ENCODE measurements at places on chromosomes 13 and 19.

DNA sequence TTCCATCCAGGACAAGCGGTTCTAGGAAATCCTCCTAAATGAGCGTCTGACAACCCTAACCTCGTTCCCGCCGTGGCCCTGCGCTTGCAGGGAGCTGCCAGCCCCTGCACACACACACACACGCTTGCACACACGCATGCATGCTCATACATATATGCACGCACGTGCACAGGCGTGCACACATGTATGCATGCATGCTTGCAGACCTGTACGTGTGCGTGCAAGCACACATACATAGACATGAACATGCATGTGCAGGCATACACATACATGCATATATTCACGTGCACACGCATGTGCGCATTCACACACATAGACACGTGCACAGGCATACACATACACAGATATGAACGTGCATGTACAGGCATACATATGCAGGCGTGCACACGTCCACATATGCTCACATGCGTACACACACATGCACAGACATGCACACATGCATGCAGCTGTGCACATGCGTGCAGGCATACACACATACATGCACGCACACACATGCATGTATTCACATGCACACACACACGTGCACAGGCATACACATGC lies 35.6 kb downstream of the SMIM24 start:
- no peak for DNase-seq

DNA sequence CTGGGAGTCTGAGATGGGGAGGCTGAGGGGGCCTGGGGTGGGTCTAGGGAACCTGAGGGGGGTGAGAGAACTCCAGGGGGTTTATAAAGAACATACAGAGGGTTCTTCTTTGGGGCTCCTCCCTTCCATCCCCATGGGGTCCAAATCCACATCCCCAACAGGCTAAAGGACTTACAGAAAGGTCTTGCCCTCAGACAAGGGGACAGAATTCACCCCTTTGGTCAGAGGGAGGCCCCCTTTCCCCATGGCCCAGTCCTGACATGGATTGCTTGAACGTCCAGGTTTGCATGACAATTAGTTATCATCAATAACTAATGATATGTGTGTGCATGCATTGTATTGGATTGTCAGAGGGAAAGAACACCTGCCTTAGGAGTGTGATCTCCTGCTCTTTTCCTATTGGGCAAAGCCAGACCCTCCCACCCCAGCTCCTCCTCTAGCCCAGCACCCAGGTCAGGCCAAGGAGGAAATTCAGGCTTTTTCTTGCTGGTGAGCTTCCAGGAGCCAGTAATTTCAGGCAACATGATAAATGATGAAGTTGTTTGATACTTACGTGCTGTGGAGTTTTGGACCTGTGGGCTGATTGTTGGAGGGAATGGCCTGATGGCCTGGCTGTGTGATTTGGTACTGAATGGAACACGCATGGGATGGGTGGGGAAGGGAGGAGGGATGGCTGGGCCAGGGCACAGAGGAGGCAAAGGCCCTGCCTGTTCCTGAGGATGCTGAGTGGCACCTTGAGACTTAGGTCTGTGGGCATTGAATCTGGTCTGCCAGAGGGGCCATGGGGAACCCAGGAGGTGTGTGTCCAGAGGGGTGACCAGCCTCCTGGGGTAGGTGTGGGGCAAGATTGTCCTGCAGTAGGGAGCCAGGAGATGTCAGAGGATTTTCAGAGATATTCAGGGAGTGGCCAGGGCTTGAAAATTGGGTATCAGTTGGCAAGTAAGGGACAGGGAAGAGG lies 1.1 kb downstream of the KLHL26 start:
- DNase-seq = no peak

DNA sequence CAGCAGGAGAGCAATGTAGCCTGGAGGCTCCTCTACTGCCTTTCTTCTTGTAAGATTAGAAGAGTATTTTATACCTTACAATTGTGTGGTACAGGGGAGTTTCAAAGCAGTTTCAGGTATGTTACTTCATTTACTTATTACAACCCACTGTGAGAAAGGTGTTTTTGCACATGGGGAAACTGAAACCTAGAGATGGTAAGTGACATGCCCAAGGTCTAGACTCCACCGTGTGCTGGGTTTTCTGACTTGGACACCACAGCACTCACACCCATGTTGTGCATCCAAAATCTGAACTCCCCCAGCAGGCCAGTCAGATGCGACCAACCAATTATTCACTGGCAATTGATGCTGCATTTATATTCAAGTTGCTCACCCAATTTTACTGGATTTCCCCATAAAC lies 22.8 kb downstream of the ERICH6B start:
- no peak for DNase-seq

DNA sequence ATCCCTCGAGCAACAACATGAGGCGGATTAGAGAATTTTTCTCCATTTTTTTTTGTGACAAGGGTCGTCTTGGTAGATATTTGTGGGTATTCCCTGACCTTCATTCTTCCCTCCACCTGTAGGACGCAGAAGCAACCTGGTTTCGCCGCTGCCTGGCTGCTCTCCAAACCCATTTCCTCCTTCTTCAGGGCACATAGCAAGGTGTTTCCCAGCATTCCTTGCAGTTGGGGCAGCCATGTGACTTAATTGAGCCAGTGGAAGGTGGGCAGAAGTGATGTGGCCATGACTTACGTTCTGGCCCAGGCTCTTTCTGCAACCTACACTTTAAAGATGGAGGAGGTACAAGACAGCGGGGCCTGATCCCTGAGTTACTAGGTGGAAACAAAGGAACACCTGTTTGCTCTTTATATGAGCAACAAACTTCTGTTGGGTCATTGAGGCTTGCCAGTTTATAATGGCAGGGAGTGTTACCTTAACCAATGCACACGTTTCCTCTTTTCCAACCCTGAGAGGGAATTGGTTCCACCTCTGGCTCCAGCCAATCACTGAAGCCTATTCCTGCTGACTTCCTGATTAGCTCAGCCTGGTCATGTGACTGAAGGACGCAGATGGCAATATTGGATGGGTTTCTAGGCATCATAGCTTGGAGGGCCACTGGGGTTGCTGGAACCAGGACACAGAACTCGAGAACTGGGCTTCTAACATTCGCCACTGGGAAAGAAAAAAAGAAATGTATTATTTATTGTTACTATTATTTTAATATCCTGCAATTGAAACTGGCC lies 30.8 kb upstream of the ZNRF4 start:
- no peak for DNase-seq

DNA sequence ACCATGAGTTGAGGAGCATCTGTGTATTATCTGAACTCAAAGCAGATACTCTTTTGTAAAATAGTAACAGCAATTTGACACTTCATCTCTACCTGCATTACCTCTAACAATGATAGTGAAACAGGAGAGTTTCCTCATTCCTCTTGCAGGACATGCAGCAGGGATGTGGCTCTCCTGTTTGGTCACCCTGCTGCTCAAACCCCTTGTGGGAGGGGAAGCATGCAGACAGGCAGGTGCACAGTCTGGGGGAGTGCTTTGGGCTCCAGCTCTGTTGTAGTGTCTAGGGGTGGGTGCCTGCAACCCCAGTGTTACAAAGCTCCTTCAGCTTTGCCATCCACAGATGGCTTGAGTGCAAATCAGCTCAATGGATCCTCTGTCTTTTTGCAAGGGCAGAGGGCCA lies 827.6 kb downstream of the DACH1 start:
- no peak for DNase-seq

- peak; percentile 65 for DNase-seq
Observed at GRCh38 chr19:48290771-48291488, 21.0 kb downstream of the ZNF114 start.

GRCh38 chr19:33385956-33386355 lies 12.4 kb downstream of the CEBPG start:
- DNase-seq = no peak

GRCh38 chr13:111577956-111578605 lies 257.6 kb downstream of the TEX29 start:
- no peak for DNase-seq

GRCh38 chr13:31001647-31002046 lies 69.2 kb downstream of the TEX26 start:
- DNase-seq = no peak

DNA sequence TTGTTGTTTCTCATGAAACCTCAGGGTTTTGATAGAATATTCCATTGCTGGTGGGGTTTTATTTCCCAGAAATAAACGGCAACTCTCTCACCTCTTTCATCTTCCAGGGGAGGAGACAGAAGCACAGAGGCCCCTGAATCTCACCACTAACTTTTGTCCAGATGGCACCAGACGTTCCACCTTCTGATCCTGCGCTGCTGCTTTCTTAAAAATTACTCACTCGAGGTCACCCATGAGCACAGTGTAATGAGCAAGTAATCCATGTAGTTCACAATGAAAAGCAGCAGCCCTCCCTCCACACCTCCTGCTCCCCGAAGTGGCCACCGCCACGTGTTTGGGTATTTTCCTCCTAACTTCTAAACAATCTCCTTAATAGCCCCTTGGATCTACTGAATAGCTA lies 51.3 kb downstream of the TEX29 start:
- no peak for DNase-seq

GRCh38 chr13:22114630-22115311 lies 443.9 kb downstream of the FGF9 start:
- DNase-seq = no peak

DNA sequence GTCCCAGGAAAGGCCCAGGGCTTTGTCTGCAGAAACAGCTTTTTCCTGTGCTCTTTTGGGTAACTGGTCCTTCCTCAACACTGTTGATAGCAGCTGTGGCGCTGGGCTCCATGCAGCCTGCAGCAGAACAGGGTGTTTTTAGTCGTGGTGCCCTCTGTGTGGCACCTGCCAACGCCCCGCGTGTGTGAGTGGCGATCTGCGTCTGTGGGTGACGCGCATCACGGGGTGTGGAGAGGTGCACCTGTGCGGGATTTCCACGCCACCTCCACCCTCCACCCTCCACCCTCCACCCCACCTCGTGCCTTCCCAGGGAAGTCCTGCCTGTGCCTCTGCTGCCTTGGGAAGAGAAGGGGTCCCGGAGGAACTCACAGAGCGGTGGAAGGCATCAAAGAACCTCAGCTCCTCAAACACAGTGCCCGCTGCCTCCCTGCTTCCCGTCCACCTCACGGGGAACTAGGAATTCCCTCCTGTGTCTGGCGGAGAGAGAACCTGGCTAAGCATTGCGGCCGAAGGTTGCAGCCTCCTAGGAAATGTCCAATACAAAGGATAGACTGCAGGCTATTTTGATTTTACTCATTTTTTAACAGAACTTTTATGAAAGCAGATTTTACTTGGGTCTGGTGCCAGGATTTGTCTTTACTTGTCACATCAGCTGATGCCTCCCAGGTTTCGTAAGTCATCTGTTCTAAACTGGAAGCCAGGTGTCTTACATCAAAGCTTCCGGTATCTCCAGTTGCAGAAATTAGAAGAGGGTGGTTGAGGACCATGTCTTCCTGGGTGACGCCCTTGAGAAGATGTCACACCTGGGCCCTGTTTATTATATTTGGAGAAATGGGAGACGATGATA lies 84.0 kb downstream of the ATP11A start:
- no peak for DNase-seq

DNA sequence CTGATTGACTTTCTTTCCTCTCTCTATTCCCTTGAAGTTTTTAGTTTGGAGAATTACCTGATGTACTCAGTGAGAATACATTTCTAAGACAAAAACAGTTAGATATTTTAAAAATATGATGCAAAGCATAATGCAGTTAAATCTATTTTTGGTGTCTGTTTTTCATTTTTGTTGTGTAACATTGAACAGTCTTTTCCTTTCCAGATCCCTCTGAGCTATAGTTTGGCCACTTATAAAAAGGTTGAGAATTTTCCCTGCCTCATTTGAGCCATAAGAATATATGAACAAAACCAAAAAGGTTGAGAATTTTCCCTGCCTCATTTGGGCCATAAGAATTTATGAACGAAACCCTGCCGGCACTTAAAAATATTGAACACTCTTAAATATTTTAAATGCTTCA lies 57.0 kb upstream of the IPO5 start:
- no peak for DNase-seq

- no peak for DNase-seq
Observed at GRCh38 chr13:91154558-91155353, 192.7 kb upstream of the MIR17HG start.

- DNase-seq = no peak
Observed at GRCh38 chr13:105788530-105788929, 746.9 kb downstream of the EFNB2 start.

DNA sequence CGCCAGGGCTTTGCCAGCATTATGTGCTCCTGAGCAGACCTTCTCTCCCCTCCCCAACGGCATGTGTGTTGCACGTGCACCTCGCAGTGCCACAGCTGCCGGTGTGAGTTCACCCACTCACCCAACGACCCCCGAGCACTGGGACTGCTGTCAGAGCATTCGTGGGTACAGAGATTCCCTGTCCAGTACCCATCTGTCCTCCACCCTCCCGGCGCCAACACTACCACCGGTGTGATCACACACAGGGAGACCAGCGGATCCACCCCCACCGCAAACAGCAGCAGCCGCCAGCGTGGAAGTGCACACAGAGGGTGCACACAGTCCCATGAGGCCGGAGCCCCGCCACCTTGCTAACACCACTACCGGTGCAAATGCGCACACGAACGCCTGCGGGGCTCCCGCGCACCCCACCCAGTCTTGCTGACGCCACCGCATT lies 15.9 kb downstream of the LILRA1 start:
- DNase-seq = no peak

DNA sequence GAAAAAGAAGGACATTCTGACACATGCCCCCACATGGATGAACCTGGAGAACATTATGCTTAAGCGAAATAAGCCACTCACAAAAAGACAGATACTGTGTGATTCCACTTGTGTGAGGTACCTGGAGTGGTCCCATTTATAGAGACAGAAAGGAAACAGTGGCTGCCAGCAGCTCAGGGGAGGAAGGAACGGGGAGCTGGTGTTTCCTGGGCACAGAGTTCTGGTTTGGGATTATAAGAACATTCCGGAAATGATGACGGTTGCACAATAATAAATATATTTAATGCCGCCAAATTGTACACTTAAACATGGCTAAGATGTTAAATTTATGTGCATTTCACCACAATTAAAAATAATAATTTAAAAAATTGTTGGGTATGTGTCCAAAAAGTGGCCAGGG lies 33.0 kb downstream of the SERP2 start:
- DNase-seq = no peak

DNA sequence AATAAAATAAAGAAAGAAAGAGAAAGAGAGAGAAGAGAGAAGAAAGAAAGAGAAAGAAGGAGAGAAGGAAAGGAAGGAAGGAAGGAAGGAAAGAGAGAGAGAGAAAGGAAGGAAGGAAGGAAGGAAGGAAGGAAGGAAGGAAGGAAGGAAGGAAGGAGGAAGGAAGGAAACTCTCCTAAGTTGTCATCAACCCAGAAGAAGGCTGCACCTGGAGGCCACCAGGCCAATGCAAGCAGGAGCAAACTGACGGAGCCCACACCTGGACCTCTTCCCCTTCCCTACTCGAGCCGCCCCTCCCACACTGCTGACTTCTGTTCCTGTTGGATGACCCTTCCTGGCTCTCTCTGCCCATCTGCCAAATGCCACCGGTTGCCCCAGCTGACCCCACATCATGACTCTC lies 8.7 kb downstream of the ACER1 start:
- no peak for DNase-seq

DNA sequence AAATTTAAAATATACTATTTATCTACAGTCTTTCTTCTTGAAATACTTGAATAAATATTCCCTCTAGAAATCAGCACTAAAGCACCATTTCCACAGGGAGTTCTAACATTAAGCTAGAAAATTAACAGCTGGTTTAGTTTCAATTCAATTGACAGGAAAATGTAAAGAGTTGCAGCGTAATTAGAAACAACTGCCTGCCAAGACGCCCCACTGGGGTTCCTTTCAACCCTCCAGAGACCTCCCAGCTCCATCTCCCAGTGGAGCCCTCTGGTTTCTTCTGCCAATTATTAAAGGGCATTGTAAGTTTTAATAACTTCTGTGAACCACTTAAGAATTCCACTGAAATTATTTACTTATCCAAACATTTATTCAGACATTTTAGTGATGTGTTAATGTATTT lies 4.2 kb downstream of the GJA3 start:
- no peak for DNase-seq

GRCh38 chr13:21964686-21965085 lies 293.8 kb downstream of the FGF9 start:
- no peak for DNase-seq

Measured in iris pigment epithelial cell (primary cell).